ENCODE measurements at places on chromosomes 3 and 15.

- no peak for DNase-seq
Measured at GRCh38 chr15:65370885-65371284, 6.9 kb downstream of the IGDCC3 start.

GRCh38 chr3:31011380-31011779 lies 116.9 kb upstream of the GADL1 start:
- no peak for DNase-seq

DNA sequence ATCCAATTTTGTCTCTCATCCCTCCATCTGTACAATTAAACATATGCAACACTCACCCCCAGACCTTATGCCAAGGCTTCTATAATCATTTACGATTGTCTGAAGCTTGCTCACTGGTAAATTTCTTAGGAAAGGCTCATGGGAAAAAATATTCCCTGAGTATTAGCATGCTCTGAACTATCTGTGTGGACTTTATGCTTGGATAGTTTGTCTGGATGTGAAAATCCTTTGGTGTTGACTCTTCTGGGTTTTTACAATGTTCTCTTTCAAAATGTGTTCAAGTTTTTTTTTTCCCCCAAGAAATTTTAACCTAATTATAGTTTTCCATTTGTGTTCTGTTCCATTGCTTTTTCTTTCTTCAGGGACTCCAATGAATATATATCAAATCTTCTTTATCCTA lies 19.9 kb upstream of the TTBK2 start:
- DNase-seq: no peak

DNA sequence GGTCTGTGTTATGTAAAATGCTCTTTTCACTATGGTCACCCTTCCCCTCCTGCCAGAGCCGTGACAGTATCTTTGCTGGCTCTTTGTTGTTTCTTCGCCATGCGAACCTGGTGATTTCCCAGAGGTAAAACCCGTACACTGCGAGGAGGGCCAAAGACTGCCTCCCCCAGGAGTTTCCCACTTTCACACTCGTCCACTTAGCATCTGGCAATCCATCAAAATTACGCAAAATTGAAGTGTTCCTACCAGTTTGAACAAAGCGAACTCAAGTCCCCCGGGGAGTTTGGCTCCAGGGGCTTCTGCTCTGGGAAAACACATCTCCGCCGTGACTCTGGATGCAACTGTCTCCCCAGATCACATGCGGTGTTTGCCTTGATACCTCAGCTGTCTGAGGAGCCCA lies 239.9 kb downstream of the FAM43A start:
- DNase-seq: no peak

GRCh38 chr15:29770796-29771195 lies 51.5 kb downstream of the TJP1 start:
- no peak for DNase-seq

GRCh38 chr3:78830470-78830869 lies 937.3 kb downstream of the ROBO1 start:
- DNase-seq: no peak

- peak; percentile 72 for DNase-seq
Measured at GRCh38 chr3:9399746-9400145, 2.3 kb downstream of the SETD5 start.

DNA sequence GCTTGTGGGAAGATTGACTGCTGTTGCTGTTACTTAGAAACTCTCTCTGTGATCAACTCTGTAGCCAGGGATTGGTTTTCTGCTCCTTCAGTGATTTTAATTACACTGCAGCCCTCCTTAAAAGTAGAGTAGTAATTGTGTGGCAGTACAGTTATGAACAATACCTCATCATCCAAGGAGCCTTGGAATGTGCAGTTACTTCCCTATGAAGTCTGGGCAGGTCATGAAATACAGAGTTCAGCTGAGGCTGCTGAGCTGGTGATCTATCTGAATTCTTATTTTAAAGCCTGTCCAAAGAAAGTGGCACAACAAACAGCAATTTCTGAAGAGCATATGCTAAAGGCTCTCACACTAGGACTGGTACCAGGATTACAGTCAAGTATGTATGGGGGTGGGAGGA lies 37.4 kb upstream of the MRPL3 start:
- peak; percentile 6 for DNase-seq

DNA sequence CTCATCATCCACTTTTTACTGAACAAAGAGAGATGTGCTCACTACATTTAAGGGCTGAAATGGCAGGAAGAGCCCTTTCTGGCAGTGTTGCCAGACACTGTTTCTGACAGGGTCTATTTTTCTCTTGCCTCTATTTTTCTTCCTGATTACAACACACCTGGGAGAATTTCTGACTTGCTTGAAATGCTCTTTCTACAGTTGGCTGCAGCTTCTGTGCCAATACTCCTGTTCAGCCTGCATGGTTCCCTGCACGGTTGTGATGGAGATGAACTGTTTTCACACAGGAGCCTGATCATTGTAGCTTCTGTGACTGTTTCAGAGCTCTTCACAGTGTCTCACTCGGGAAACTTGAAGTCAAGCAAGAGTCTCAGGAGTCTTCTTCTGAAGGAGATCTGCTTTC lies 83.0 kb upstream of the DLG1 start:
- DNase-seq: no peak

DNA sequence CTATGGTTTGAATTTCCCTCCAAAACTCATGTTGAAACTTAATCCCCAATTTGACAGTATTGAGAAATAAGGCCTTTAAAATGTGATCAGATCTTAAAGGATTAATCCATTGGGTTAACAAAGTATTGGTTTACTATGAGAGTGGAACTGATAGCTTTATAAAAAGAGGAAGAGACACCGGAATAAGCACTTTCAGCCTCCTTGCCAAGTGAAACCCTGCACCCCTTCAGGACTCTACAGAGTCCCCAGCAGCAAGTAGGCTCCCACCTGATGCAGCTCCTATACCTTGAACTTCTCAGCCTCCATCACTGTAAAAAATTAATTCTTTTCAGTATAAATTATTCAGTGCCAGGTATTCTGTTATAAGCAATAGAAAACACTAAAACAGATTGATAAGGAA lies 348.3 kb downstream of the CGGBP1 start:
- DNase-seq: no peak

- no peak for DNase-seq
Measured at GRCh38 chr3:72193771-72194430, 409.0 kb upstream of the PROK2 start.

- DNase-seq: no peak
Measured at GRCh38 chr3:72068621-72069020, 283.7 kb upstream of the PROK2 start.

- DNase-seq: peak; percentile 35
Measured at GRCh38 chr3:128849911-128850455, 29.4 kb upstream of the ACAD9 start.

DNA sequence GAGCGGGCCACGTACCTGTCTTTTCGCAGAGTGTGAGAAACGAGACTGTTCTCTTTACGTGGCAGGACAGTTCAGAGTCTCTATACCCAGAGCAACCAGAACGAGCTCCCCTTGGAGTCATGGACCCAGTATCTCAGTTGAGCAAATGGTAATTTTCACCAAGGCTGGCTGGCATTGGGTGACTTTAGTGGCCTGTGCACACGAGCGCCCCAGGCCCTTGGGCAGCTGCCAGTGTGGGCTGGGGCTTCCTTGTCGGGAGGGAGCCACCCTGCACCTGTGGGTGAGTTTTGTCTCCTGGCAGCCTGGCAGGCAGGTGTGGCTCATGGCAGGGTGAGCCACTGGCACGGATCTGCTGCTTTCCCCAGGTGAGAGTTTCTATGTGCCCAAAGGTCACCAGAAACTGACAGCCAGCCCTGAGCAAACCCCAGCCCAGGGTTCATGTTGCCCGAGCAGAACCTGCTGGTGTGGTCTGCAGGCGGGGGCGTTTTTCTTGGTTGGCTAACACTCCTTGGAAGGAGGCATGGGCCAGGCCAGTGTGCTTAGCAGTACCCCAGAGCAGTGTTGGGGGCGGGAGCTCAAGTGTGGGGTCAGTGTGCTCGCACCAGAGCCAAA lies 135.0 kb downstream of the TJP1 start:
- DNase-seq: no peak

DNA sequence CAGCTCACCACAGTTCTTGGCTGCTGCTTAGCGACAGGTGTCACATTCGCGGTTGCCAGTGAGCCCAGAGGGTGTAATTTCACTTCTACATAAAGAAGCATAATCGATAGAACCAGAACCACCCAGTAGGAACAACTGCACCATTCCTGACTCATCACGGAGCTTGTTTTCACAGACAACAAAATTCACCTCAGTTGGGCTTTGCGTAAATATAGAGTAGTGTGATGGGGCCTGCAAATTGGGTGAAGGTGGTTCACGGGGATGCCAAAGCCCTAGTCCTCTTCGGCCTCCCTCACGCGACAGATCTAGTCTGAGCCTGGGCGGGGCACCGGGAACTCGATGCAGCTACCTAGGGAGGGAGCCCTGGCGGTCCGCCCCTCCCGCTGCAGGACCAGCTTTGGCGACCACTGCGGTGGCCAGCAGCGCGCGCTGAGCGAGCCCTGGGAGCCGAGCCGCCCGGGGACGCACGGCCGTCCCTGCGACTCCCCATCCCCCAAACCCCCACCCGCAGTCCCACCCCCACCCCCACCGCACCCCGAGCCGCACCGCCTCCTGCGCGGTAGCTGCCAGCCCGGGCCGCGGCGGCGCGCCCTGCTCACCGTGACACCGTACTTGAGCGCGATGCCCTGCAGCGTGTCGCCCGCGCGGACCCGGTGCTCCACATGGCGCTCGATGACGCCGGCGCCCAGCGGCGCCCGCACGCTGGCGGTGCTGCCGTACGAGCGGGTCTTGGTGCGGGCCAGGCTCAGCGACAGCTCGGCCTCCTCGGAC lies 519 bp downstream of the LYSMD2 start:
- peak; percentile 58 for DNase-seq

DNA sequence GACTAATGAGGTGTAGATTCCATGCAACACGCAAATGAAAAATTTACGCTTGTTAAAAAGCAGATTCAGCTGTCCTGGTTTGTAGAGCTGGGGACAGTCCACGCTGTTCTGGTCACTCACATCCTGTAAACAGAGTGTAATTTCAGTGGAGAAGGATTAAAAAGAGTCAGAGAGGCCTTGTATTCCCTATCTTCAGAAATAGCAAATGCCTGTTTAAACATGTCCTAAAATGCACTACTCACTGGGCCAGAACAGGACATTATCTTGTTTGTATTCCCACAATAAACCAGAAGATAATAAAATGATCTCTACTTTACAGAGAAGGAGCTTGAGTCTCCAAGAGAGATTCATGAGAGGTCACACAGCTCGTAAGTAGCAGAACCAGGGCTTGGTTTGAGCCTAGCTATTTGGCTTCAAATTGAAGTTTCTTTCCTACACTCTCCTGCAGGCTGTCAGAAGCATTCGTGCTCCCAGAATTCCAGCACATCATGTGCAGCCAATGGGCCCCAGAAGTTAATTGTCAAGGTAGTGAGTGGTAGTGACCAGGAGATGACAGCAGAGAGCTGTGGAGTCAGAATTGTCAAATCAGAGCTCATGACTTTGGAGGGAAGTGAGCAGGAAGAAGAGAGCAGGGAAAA lies 242.5 kb downstream of the ATP8B4 start:
- no peak for DNase-seq

DNA sequence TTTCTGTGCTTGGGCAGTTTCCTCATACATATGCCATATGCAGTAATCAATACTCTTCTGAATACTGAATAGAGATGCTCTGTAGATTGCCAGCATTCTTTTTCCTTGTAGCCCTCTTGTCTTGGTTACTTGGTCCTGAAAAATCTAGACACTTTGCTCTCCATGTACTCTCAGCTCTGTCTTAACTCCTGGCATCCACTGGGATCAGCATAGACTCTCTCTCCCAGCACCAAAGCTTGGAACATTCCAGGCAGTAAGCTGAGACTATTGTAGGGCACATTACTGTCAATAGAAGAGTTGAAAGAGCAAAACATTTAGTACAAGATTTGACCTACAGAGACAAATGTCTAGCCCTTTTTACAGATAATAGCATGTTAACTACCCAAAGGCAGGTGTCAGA lies 1100.3 kb downstream of the TBL1XR1 start:
- DNase-seq: no peak

DNA sequence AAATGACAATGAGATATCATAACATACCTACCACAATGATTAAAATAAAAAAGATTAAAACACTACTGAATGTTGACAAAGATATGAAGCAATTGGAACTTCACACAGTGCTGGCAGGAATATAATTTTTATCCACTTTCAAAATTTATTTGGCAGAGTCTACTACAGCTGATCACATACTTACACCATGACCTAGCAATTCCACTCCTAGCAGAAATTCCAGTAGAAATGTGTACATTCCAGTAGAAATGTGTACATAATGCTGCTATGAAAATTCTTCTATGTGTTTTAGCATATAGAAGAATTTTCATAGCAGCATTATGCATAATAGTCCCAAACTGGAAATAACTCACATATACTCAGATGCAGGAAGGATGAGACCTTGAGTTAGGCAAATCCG lies 43.5 kb downstream of the IFT57 start:
- peak; percentile 9 for DNase-seq

- no peak for DNase-seq
Measured at GRCh38 chr3:153960458-153961074, 160.6 kb upstream of the ARHGEF26 start.

DNA sequence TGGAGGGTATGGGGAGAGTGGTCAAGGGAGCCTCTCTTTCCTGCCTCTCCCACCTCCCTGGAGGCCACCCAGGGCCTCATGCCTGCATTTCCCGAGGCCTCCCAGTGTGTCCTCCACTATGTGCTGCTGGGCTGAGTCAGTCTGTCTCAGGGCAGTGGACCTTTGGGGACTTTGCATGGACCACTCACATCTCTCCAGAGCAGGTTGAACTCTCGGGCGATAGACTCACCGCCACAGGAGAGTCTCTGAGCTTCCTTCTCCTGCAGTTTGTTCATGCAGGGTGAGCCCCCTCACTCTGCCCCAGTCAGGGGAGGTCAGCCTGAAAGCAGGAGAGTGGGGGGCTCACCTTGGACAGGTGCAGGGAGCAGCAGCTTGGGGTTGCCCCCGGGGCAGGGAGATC lies 60.5 kb upstream of the SEC22A start:
- no peak for DNase-seq

- no peak for DNase-seq
Measured at GRCh38 chr3:89434621-89435380, 327.4 kb downstream of the EPHA3 start.

DNA sequence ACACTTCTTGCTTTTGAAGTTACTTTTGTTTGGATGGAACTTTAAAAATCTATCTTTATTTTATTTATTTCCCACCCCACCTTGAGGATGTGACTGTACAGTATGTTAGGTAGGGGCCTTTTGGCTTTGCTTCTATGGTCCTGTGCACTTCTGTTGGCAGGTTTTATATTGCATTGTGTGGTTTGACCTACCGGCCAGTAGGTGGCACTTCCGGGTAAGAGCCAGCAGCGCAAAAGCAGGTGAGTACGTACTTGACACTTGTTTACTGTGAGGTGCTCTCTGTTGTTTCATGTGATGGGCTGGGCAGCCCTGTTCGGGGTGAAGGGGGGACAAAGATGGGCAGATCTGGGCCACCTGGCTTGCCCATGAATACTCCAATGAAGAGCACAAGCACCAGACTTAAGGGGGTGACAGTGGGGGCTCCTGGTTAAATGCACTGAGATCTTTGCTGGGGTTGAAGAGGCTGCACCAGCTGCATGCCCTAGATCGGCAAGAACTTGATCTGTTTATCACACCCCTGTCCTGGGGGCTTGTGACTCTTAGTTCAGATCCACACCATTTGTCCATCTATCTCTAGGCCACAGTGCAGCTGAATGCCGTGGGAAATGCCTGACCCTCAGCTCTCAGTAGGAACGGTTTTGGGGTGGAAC lies 131.6 kb downstream of the NLGN1 start:
- no peak for DNase-seq

GRCh38 chr3:100033903-100034471 lies 80.3 kb downstream of the FILIP1L start:
- no peak for DNase-seq

GRCh38 chr3:106206146-106206545 lies 337.3 kb upstream of the CBLB start:
- DNase-seq: peak; percentile 45
